Dermis microvascular lymphatic vessel endothelial cell (primary cell): ENCODE measurements at places on chromosomes 1 and 21.

DNA sequence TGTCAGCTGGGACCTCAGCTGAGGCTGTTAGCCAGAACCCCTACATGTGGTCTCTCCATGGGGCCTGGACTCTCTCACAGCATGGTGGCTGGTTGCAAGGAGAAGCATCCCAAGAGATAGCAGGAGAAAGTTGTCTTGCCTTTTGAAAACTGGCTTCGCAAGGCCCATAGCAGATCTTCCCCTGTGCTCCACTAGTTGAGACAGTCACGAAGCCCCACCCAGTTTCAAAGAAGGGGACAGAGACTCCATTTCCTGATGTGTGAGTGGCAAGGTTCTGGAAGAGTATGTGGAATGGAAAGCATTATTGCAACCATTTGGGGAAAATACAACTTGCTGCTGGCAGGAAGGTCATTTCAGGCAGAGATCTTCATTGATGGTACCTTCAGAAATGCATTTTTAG lies 7.5 kb upstream of the CSRP1 start:
- DNase-seq = no peak

DNA sequence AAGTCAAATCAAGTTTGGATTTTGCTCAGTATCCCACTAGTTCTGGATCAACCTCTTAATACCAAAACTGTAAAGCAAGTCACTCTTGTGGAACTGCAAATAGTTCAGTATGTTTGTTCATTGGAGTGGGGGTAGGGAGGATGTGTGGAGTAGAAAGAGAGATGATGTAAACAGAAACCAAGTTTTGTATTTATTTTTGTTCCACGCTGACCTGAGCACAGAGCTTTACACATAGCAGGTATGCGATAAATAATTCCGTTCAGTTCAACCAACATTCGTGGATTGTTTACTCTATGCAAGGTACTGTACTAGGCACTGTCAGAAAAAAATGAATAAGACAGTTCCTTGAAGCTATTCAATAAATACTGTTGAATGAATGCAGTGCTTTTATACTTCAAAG lies 4.5 kb upstream of the ZNF644 start:
- DNase-seq = no peak

- no peak for DNase-seq
Measured at GRCh38 chr1:3688356-3689137, 36.2 kb downstream of the TP73 start.

DNA sequence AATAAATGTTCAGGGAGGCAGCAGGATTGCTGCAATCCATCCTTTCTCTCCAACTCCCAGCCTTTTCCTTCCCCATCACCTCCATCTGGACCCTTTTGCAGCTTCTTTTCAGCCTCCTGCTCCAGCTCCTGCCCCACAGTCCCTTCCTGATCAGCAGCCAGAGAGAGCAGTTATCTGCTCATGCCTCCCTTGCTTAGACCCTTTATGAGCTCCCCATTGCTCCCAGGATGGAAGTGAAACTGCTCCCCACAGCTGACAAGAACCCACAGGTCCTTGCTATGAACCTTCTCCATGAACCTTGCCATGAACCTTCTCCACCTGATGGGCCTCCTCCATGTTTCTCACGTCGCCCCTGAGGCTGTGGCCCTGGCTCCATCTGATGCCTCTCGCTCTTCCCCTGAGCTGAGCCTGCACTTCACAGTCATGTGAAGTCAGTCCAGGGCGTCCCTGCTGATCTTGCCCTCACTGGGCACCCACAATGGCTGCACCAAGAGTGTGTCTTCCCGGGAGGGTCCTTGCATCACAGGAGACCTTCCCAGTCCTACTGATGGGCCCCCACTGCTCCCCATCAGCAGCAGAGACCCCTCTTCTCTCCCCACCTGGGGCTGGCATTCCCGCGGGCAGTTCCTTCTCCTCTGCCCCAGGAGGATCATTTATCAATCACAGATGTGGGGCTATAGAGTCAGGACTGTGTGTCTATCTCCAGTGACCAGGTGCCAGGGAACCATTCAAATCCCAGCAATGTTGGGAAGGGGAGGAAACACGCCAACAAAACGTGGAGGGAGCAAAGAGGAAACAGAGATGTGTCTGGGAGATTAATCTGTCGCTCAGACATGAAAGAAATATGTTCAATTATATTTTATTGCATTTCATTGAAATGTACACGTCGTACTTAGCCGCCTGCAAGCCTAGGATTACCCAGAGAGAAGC lies 73.1 kb downstream of the MATN1 start:
- DNase-seq = peak; percentile 17

DNA sequence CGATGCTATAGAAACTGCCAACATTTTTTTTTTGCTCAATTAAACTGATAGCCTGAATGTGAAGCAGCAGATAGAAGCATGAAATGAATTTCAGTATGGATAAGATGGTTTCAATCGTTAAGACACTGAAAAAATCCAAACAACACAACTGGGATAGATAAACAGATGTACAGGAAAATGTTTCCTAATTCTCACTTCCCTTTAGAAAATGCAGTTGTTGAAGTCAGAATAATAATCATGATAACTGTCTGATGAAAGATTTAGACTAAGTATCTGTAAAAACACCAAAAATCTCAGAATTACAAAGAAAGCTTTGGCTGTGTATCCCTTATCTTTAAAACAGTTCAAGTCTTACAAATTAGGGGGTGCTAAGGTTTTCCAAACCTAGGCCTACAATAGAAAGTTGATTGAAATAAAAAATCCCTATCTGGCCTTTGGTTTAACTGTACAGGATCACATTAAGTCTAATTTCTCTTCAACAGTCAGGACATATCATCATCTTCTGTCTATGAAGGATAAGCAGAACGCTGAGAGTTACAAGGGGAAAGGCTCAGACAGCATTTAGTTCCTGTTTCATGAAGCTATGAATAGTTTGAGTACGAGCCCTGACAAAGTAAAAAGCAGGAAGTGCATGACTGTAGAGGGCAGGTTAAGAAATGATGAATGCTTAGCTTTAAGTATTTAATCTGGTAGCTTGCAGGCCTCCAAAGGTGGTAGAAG lies 203.2 kb downstream of the APP start:
- peak; percentile 79 for DNase-seq

DNA sequence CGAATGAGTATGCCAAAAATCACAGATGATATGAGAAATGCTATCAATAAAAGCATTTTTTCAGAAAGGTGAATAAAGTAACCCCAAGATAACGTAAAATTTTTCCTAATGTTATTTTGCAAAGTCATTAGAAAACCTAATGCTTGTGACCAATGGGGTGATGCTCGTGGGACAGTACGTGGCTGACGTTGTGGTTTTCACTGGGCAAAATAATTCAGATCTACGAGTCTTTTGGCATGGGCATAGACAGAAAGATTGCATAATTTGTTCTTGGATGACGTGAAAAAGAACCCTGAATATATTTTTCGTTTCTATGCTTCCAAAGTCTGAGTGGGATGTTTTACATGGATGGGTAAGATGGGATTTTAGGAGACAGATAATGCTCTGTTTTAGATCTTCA lies 71.0 kb downstream of the PBX1 start:
- no peak for DNase-seq

GRCh38 chr1:231800108-231800507 lies 173.5 kb downstream of the DISC1 start:
- peak; percentile 39 for DNase-seq

DNA sequence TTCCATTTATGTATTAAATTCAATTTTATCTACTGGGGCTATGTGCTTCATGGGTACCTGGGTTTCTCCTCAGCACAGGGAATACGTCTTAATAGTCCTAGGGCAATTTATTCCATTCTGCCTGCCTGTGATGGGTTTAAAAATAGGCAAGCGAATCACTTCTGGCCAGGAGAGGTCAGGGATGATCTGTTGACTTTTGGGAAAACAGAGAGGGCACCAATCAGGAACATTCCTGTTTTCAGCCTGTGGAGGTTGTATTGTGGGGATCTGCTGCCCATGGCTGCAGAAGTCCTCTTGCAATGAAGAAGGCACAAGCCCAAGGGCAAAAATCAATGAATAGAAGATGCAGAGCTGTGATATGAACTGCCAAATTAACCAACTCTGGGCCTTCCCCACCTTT lies 303.1 kb downstream of the CTH start:
- no peak for DNase-seq

DNA sequence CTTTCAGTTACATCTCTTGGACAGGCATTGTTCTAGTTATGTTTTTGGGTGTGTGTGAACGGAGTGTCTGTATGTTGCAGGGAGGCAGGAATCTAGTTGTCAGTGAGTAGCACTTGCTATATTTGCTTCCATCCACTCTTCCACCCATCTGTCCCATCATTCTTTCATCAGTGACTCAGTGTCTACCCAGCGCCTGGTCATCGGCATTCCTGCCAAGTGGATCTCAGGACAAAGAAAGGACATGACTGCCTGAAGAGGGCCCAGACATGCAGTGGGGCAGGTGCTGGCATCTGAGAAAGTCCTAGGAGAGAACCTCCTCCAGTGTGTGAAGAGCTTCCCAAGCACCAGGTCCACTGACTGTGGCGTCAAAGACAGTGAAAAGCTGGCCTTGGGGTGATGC lies 27.3 kb upstream of the MAGOH start:
- DNase-seq = no peak

- no peak for DNase-seq
Measured at GRCh38 chr1:36268981-36269380, 37.2 kb upstream of the SH3D21 start.

DNA sequence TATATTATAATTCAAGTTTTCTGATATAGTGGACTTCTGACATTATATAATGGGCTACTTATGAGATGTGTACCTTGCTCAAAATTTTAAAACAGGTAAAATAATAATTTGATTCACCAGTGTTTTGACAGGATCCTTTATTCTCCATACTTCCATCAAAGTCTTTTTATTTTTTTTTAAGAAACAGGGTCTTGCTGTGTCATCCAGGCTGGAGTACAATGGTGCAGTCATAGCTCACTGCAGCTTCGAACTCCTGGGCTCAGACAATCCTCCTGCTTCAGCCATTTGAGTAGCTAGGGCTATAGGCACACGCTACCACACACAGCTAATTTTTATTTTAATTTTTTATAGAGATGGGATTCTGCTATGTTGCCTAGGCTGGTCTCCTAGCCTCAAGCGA lies 129.4 kb downstream of the NRDC start:
- DNase-seq = no peak

- no peak for DNase-seq
Measured at GRCh38 chr1:199174336-199174735, 535.5 kb downstream of the PTPRC start.

DNA sequence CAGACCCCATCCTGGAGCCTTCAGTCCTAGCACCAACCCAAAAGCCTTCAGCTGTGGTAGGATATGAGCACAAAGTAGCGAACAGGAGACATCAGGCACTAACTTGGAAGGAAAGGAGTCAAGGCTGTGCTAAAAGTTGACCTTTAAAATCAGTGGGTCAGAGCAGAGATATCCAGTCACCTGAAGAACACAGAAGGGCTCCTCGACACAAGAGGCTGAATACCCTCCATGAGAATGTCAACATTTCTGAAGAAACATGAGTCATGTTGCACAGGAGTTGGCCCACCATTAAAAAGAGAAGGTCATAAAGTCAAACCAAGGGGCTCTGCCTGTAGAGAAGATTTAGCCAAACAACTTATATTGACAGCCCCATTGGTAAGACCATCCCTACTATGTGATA lies 172.5 kb downstream of the PLPP3 start:
- DNase-seq = no peak

- DNase-seq = no peak
Measured at GRCh38 chr1:172322219-172323061, 98.0 kb upstream of the C1orf105 start.

DNA sequence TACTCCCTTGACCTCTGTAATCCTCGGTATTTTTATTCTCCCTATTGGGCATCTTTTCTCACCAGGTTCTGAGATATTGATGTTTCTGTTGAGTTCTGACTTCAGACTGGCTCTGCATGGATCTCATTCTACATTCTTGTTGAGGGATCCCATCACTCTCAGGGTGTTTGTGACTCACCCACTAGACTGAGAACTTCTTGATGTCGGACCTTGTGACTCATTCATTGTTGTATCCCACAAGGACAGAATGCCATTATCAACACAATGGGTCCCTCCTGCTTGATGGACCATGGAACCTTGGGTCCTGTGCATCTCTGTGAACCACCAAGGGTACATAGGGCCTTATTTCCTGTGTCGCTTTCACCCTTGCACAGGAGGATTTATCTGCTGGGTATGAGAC lies 174.1 kb downstream of the PBX1 start:
- DNase-seq = no peak

DNA sequence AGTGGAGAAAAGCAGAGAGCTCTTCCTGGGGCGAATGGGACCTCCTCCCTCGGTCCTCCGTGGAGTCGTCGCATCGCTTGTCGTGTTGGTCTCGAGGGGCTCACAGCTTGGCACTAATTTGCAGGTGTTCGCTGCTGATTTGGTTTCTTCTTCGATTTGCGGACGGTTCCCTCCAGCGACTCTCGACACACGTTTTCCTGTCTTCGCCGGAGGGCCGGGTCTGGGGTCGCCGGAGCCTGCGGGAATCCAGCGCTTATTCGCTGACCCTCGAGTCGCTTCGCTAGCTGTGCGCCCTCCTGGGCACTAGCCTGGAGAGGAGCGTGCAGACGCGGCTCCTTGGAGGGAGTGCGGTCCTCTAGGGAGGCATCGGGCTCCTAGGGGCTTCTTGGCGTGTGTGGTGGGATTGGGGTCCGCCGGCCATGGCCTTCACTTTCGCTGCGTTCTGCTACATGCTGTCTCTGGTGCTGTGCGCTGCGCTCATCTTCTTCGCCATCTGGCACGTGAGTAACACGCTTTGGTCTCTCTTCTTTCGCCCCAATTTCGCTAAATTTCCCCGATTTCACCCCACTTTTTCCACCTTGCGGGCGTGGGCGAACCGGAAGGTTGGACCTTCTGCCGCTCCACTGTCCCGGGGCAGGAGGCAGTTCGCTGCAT lies 766 bp downstream of the CNIH3 start:
- no peak for DNase-seq

DNA sequence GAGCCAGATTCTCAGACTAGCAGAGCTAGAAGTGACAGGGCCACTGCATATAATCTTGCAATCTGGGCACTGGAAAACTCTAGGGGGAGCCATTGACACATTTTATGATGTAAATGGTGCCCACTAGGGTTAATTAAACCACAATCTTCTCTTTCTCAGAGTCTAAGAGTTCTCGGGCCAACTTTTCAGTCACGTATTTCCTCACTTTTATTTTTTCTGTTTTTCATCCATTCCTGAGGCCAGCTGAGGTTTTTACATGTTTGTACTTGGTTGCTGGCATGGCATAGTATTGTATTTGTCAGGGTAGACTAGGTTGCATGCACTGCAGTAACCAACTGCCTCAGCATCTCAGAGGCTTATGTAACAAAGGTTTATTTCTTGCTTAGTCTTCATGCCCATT lies 138.2 kb downstream of the ZNF326 start:
- DNase-seq = peak; percentile 23

GRCh38 chr1:108657356-108658080 lies 3.4 kb downstream of the HENMT1 start:
- DNase-seq = no peak
